ENCODE measurements at places on chromosomes 3 and 15. TPM values are rescaled to one million over a fixed set of nuclear protein-coding genes. Genes with fewer than 3 reads are reported as not detected.

RASGRP1 gene
- 73.4 TPM for polyA plus RNA-seq

- no peak overlapping the region for H3K27ac ChIP-seq
- no peak overlapping the region for H3K4me3 ChIP-seq
- H3K27me3 ChIP-seq, result no peaks in the 10 kb centered on the region
- DNase-seq, result no peak
- H3K36me3 ChIP-seq, result peaks cover 12% of the 10 kb centered on the region
- H3K4me1 ChIP-seq, result no peaks in the 10 kb centered on the region
Observed at GRCh38 chr3:99808163-99808794, 9.4 kb upstream of the CMSS1 start.

RTP1 gene
- polyA plus RNA-seq, result not detected

WDR93 gene
- polyA plus RNA-seq, result not detected
